ENCODE measurements at places on chromosomes 7 and 10.

GRCh38 chr7:41809529-41809939 is 106.6 kb upstream of the INHBA start:
- no peak for DNase-seq

GRCh38 chr7:28329661-28330363 is 82.5 kb upstream of the CREB5 start:
- DNase-seq, result no peak

DNA sequence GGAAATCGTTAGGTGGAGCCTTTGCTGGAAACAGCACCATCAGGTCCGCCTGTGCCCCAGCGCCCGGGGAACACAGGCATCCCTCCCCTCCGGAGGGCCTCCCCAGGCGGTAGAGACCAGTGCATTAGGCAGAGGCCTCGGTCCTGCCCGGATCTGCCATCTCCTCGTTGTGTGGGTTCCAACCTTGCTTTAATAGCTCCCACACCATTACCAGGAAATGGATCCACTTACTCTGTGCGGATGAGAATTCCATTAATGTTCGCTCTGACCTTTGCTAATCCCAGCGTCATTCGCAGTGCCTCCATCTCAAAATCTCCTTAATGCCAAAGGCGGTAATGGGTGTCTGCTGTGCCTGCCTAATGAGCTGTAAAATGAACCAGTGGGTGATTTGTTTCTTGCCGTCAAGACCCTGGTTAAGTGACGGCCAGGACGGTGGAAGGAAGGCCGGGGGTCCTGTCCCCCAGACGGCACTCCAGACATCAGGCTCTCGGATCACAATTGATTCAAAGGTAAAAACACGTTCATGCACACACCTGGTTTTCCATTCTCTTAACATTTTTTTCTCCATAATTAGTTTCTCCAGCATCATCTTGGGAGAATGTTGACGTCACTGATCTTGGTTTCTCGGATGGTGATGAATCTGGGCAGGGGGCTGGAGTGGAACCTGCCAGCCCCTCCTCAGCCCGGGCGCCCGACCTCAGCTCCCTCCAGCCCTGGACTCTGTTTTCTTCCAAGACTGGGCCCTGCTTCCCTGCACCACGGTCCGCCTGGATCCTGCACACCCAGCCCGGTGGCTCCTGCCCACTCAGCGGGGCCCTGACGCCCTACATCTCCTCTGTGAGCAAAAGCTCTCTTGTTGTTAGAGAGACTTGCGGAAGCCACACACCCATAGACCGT is 22.8 kb upstream of the FAM20C start:
- no peak for DNase-seq

DNA sequence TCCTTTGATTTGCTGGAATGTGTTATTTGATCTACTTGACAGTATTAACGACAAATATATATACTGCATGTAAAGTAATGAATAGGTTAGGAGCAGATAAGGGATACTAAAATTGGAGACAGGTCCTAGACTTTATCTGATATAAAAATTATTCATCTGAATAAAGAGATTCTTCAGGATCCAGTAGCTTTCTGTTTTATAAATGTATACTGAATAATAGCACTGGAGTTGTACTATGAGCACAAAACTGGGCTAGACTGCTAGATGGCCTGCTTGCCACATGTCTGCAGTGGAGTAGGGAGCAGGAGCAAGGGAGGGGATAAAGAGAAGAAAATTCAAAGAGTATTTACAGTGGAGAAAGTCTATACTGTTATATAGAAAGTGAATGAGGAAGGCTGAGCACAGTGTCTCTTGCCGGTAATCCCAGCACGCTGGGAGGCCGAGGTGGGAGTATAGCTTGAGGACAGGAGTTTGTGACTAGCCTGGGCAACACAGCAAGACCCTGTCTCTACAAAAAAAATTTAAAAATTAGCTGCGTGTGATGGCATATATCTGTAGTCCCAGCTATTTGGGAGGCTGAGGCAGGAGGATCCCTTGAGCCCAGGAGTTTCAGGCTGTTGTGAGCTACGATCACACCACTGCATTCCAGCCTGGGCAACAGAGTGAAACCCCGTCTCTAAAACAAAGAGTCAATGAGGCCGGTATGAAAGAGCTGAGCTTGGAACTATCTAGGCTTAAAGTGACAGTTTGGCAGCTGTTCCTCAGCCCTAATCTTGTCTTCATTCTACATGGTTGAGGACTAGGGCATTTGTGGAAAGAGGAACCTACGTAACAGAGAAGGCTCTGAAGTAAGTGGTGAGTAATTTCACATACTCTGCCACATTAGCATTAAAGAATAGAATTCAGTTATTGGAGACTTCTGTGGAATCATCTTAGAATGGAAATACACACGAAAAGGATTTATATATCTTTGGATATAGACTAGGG is 41.8 kb downstream of the CD36 start:
- DNase-seq, result no peak

DNA sequence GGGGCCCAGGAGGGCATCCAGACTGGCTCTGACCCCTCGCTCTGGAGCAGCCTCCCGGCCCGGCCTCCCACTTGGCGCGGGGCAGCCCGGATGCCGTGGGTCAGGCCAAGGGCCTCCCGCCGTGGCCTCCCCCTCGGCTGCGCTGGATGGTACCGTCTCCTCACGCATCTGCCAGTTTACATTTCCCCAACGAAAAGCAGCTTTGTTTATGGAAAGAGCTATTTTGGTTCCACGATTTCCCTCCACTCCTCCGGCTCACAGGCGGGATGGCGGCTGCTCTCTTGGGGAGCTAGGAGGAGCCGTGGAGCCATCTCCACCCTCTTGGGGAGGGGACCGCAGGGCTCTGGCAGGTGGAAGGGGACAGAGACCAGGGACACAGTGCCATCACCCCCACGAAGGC is 93.2 kb upstream of the MYL10 start:
- no peak for DNase-seq

All from SW 1271 (cell line).